G401 (cell line): ENCODE measurements at places on chromosomes 11 and 22. TPM values are rescaled to one million over a fixed set of nuclear protein-coding genes. Genes with fewer than 3 reads are reported as not detected.

TBX10 gene
- not detected in 2 replicates for total RNA-seq

SOX6 gene
- under 0.01 and 0.37 TPM in 2 replicates for total RNA-seq

ZP1 gene
- not detected in 2 replicates for total RNA-seq

KDM4D gene
- total RNA-seq, result 2.7 and 4.9 TPM in 2 replicates

ST14 gene
- not detected in 2 replicates for total RNA-seq

SLC15A3 gene
- total RNA-seq, result 0.55 TPM in 1 of 2 replicates, not detected in the other

TRIM29 gene
- total RNA-seq, result not detected in 2 replicates

SLC5A4 gene
- not detected in 2 replicates for total RNA-seq

APOBEC3B gene
- 6.4 and 8.9 TPM in 2 replicates for total RNA-seq

OR4A16 gene
- not detected in 2 replicates for total RNA-seq

HORMAD2 gene
- 9.0 TPM in 1 of 2 replicates, not detected in the other for total RNA-seq

SULT4A1 gene
- total RNA-seq, result 5.5 and 9.5 TPM in 2 replicates

SMTNL1 gene
- not detected in 2 replicates for total RNA-seq

TEX54 gene
- not detected in 2 replicates for total RNA-seq

INPPL1 gene
- total RNA-seq, result 53.0 and 60.1 TPM in 2 replicates

CHRM1 gene
- total RNA-seq, result not detected in 2 replicates

ALDH3B1 gene
- 1.2 and 2.1 TPM in 2 replicates for total RNA-seq

TMEM218 gene
- total RNA-seq, result 62.0 and 65.8 TPM in 2 replicates

DAGLA gene
- 0.74 and 1.4 TPM in 2 replicates for total RNA-seq

CCDC87 gene
- total RNA-seq, result 0.07 and 0.37 TPM in 2 replicates

TYR gene
- not detected in 2 replicates for total RNA-seq

NXPE4 gene
- not detected in 2 replicates for total RNA-seq
